ENCODE measurements at places on chromosomes 2 and 18. TPM values are rescaled to one million over a fixed set of nuclear protein-coding genes. Genes with fewer than 3 reads are reported as not detected.

The CIB4 gene
- not detected for total RNA-seq

The GNAL gene
- total RNA-seq, result 0.27 TPM

The PPP1R1C gene
- total RNA-seq, result not detected

The SNTG2 gene
- not detected for total RNA-seq

The TEX44 gene
- not detected for total RNA-seq

The MAPRE2 gene
- 48.6 TPM for total RNA-seq

The EML6 gene
- 1.2 TPM for total RNA-seq

The CERS6 gene
- 12.1 TPM for total RNA-seq

The HOXD13 gene
- not detected for total RNA-seq

The RGPD4 gene
- not detected for total RNA-seq

The TGFA gene
- total RNA-seq, result 0.07 TPM
